ENCODE measurements at places on chromosomes 1 and 21.
A peak's percentile ranks its signal among the peaks of the same experiment; 100 is the strongest.

- no peak for DNase-seq
These were observed 2.1 kb downstream of the ERG start for GRCh38 chr21:38496224-38496623.

- DNase-seq: peak; percentile 96
These were observed 112.3 kb upstream of the COL11A1 start for GRCh38 chr1:103220631-103221041.

GRCh38 chr1:244456586-244456985 is 4.5 kb upstream of the CATSPERE start:
- DNase-seq: no peak

DNA sequence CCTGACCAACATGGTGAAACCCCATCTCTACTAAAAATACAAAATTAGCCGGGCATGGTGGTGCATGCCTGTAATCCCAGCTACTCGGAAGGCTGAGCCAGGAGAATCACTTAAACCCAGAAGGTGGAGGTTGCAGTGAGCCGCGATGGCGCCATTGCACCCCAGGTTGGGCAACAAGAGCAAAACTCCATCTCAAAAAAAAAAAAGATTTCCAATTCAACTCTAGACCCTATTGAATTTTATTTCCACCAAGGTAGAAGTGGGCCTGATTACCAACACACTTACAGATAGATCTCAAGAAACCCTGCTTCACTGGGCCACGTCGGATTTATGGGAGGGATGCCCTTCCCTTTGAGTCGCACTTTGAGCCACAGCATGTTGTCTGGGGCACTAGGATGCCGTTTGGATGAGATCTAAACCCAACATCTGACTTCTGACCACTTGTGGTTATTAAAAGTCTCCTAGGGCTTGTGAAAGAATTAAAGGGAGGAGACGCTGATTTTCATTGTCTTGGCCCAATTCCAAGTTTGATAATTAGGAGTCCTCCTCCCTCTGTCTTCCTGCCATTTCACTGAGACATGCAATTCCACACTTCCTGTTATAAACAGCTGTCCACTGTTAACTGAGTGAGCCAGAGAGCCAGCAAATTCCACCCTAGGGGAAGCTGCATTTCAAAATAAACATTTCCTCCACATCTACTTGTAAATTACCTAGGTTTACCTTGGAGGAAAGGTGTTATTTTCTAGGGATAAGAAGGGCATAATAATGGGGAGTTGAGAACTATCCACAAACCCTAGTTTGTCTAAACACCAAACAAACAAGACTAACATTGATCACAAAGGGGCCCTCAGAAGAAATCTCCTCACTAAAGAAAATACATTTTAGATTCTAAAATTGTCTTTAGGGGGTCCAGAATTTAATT is 5.2 kb upstream of the RERE start:
- DNase-seq: no peak

DNA sequence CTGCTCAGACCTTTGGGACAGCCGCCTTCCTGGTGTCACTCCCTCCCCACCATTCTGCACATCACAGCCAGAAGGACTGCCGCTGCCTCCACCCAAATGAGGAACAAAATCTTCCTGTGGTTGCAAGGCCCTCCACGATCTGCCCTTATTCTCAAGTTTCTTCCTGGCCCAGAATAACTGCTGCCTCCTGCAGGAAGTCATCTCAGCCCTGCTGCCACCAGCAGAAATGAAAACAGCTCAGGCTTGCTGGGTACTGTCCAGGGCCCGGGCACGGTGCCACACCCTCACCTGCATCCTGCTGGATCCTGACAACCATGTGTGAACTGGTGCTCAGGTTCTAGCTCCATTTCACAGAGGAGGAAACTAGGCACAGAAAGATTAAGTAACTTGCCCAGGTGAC is 2.8 kb downstream of the CLDN19 start:
- no peak for DNase-seq

DNA sequence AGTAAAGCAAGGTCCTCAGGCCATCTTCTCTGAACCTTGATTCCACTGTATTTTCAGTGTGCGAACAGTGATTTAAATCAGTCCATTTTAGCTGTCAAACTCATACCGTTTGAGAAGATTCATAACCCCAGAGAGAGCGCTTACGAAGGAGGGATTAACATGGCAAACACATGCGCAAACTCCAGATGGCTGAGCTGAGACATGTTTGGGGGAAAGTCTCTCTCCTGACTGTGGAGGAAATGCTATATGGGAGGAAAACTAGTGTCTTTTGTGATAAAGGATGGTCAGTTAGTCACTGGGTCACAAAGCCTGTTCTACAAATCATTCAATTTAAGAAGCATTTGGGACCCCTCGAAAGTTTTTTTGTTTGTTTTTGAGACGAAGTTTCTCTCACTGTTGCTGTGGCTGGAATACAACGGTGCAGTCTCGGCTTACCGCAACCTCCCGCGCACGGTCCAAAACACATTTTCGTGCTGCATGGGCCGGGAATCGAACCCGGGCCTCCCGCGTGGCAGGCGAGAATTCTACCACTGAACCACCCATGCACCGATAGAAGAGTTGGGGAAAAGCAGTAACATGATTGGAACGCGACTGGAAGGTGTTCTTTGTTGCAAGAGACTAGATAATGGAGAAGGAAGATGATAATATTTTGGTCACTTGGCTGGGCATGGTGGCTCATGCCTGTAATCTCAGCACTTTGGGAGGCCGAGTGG is 58.4 kb upstream of the CXADR start:
- peak; percentile 37 for DNase-seq

DNA sequence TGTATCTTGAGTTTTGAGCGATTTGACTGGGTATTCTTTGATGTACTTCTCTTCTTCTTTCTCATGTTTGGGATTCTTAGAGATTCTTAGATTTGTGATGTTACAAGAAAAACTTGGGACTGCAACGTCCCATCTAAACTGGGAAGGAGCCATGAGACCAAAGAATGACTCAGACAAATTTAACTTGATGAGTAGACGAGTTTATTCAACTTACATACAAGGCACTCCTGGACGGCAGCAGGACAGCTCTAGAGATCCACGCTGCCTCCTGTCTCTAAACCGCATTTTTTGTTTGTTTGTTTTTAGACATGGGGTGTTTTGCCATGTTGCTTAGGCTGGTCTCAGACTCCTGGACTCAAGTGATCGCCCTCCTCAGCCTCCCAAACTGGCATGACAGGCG is 137.1 kb downstream of the PIK3R3 start:
- no peak for DNase-seq

GRCh38 chr1:190563230-190563629 is 85.6 kb upstream of the BRINP3 start:
- DNase-seq: no peak

GRCh38 chr1:29465755-29466154 is 229.4 kb downstream of the PTPRU start:
- DNase-seq: peak; percentile 18

DNA sequence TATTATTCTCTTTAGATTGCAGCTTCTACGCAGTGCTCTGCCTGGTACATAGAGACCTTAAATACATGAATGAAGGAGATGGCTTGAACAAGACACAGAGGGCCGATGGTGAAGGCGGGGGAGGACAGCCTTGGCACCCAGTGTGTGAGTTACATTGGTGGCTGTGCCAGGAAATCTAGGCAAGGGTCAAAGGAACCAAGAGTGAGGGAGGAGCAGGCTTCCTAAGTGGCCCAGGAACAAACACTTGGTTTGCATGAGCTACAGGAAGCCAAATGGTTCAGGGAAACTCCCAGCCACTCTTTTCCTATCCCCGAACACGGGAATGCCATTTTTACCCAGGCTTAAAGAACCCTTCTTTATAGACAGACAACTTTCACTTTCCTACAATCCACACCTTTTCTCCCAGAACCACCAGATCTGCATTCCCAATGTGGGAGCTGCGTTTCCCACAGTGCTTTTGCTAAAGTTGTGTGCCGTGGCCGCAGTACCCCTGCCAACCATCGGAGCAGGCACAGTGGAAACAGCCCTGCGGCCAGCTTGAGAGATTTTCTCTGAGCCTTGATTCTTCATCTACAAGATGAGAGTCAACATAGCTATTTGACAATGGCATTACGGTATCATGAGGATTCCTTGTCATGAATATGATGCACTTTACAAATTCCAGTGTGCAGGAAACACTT is 3.5 kb upstream of the CLEC20A start:
- no peak for DNase-seq

DNA sequence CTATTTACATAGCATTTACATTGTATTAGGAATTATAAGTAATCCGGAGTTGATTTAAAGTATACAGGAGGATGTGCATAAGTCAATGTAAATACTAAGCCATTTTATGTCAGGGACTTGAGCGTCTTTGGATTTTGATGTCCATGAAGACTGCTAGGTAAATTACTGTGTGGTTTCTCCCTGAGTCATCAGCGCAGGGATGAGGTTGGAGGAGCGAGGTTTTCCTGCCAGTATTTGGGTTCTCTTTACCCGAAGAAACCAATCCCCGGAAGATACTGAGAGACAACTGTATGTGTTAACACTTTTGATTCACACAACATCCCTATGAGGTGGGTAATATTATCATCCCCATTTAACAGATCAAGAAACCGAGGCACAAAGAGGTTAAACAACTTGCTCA is 29.3 kb downstream of the BATF3 start:
- DNase-seq: no peak

DNA sequence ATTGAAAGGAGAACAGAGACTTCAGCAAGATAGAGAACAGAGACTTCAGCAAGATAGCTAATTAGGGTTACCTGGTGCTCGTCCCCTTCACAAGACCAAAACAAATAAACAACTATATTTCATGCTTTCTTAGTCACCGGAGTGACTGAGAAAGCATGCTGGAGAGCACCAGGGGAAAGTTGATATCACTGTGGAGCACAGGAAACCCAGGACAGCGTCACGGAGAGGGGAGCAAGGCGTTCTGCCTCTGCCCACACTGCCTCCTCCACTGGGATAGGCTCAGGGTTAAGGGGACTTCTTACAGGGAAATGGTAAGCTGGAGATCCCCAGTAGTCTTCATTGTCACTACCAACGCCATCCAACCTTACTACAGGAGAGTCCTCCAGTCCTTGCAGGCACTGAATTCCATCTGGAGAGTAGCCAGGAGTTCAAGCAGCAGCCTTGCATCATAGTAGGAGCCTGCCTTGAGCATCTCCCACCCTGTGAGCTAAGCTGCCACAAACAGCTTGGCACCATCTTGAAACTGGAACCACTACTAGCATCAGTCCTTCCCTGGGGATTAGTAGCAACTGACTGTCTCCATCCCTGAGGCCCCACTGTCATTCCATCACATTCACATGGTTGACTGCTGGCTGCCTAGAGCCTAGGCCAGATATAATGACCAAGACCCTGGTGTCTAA is 239.4 kb downstream of the PLPP3 start:
- DNase-seq: no peak

DNA sequence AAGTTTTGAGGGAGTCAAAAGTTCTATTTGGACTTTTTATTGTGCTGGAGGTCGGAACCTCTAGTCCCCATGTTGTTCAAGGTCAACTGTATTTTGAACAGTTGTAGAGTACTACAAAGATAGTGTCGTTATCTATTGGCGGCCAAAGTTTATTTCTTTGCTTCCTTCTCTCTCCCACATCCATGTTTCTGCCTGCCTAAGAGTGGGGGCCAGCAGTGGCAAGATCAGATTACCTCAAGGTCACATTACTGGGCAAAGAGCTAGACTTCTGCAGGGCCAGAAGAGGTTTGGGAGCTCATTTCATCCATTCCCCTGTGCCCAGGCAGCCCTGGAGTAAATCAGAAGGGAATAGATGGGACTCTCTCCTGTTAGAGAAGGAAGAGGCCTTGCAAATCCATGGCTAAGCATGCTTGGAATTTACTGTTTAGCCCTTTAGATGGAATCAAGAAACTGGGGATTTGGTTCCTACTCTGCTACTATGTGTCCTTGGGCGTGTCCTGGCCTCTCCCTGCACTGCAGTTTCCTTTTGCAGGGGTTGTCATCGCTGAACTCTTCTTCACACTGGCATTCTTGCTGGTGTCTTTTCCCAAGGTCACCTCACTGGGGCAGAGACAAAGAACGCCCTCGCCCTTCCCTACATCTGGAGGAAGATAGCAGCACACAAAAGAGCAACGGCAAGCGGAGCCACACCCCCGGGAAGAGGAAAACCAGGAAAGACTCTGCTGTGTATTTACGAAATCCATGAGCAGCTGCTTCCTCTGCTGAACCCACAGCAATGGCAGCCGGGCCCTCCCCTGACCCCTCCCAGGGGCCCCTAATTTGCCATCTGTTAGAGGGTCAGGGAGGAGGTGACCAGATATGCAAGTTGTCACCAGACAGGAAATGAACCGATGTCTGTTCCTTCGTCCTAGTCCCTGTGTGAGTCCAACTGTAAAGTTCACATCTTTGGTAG is 73.3 kb downstream of the PLPP3 start:
- DNase-seq: no peak

DNA sequence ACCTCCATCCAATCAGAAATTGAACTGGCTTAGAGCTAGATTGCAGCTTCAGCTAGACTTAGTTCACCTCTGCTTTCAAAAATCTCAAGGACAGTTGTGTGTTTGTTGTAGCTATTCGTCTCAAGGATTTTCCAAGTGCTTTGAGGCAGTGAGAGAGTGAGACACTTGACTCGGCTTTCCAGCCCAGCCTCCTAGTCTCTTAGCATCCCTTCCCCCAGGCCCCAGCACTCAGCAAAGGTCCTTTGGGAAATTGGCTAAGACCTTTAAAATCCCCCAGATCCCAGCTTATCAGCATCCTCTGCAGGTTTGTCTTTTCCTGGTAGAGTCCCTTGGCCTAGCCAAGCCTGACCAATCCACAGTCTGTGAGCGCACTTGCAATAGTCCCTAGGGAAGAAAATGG is 47.9 kb upstream of the PROX1 start:
- no peak for DNase-seq

DNA sequence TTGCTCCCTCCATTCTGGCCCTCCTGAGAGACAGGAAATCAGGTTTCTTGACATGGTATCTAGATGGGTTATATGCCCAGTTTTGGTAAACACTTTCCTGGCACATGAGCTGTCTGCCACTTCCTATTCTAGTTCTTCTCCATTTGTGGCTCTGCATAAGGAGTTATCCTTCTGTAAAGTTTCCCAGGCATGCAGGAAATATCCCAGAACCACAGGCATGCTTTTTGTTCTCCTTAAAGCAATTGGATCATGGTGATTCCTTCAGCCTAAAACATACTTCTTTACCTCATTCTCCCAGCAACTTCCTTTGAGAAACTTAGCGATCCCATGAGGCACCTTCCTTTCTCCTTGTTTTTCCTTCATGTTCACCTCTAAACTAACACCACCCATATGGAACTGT is 199.8 kb downstream of the CRB1 start:
- DNase-seq: peak; percentile 48

- peak; percentile 93 for DNase-seq
These were observed 26.5 kb downstream of the TRIM45 start for GRCh38 chr1:117094841-117095604.

DNA sequence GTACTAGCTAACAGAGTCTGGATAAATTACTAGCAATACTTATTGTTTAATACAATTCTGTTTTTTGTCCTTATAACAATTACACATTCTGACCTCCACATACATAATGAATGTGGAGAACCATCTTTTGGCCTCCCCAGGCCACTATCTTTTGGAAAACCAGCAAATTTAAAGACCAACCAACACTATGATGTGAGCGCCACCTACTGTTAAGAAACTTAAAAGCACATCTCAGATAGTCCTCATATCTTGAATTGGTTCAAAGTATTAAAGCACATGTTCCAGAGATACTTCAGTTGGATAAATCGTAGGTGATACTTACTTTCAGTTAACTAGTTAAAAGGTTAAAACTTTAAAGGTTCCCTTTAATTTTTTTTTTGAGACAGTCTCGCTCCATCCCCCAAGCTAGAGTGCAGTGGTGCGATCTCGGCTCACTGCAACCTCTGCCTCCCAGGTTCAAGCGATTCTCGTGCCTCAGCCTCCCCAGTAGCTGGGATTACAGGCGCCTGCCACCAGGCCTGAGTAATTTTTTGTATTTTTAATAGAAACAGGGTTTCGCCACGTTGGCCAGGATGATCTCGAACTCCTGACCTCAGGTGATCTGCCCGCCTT is 29.3 kb upstream of the USP1 start:
- peak; percentile 43 for DNase-seq

Data from astrocyte of the cerebellum (primary cell).